ENCODE measurements at places on chromosomes 11 and 22. TPM values are rescaled to one million over a fixed set of nuclear protein-coding genes. Genes with fewer than 3 reads are reported as not detected.
A peak's percentile ranks its signal among the peaks of the same experiment; 100 is the strongest.

DNA sequence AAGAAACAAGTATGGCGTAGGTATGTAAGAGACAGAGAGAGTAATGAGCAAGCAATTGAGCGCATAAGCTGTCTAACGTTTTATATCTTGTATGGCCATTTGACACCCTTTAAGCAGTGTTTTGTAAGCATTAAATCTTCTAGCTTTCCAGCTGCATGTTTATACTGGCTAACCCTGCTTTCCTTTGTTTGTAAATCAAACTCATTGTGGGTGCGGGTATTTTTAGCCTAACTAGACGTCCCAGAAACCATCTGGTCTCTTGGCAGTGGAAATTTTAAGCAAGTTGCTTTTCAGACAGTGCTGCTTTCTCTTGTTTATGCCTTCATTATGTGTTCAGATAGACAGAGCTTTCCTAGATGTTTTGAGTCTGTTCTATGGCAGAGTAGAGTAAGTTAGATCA is 73.5 kb downstream of the RNF169 start:
- no peak for DNase-seq

- peak; percentile 8 for DNase-seq
These were observed 152.9 kb upstream of the GRIA4 start for GRCh38 chr11:105456950-105457349.

DNA sequence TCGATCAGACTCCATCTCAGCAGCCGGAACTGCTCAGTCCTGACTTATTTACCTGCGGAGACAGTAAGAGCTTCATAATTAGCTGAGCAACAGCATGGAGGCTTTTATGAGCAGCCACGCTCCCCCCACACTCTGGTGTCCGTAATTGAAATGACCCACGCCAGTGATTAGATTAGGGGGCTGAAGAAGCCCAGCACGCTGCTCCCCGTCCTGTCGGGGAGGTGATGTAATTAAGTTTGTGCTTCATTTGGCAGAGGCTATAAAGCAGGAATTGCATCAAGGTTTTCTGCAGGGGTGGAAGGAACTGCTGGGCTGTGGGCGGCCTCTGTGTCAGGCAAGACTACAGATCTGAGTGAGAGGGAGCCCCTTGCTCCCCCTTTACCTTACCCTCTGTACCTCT is 22.8 kb upstream of the HTR3A start:
- no peak for DNase-seq

- no peak for DNase-seq
These were observed 568.8 kb downstream of the INSC start for GRCh38 chr11:15683528-15683927.

GRCh38 chr11:70933981-70934583 is 318.3 kb downstream of the SHANK2 start:
- no peak for DNase-seq

DNA sequence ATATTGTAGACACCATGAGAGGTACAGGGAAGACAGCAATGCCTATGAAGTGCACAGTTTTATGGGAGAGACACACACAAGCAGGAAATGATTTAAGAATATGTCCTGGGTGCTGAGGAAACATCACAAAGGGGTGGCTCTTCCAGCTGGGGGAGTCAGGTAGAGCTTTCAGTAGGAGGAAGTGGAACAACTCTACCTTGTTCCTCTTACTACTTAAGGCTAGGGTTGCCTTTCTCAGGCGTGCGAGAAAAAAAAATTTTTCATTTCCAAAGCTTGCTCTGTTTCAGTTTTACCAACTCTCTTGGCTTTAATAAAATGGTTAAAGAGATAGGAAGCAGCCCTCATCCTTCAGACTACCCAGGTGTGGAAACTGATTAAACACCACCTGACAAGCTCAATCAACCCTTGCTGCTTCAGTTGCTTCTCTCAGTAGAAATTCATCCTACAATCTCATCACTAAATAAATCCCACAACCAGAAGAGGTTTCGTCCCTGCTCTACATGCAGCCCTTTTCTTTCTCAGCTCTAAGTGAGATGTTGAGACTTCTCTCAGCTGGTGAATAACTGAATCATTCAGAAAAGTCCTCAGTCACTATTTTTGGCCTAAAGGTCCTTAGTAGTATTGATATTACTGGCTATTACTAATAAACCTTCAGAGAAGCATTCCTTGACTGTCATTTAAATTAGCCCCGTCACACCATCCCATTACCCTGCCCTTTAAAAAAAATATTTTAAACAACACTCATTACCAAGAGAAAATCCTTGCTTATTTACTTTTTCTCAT is 5.9 kb downstream of the ABTB2 start:
- DNase-seq, result no peak

GRCh38 chr22:47724751-47725150 is 962.3 kb downstream of the TBC1D22A start:
- no peak for DNase-seq

- peak; percentile 7 for DNase-seq
These were observed 860 bp downstream of the PRMT3 start for GRCh38 chr11:20388096-20389055.

DNA sequence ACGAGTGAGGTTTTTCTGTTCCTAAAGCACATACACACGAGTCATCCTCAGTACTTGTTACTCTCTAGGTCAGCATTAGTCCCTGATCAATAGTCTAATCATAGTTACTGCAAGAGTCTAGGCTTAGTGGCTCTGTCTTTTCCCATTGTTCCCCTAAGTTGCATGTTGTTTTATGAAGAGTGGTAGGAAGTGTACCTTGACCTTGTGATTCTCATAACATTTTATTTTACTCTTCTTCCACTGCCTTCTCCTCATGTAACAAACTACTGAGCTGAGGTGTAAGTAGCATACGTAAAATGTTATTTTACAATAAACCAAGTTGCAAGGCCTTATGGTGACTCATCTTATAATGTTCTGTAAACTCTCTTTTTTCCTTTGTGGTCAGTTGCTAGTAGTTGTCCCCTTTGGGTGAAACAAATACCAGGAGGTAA is 15.0 kb downstream of the METTL15 start:
- peak; percentile 33 for DNase-seq

DNA sequence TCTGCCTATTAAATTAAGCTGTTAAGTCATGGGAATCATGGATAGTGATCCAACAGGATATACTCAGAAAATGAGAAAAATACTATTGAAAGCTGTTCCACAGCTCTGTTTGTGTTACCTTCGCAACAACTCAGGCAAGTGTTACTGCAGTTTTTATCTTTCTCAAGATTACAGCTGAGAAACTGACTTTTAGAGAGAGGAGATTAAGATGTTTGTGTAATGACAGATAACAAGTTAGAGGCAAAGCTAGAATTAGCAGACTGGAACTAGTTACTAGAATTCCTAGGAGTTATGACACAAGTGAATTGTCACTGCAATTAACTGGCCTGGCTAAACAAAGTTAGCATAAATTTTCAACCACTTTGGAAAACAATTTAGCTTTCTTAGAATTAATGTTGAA is 1.6 kb downstream of the SLN start:
- DNase-seq, result no peak

- DNase-seq, result peak; percentile 68
These were observed 50.3 kb upstream of the CD44 start for GRCh38 chr11:35088676-35089075.

GRCh38 chr11:117830072-117830471 is 5.5 kb upstream of the FXYD2 start:
- no peak for DNase-seq

DNA sequence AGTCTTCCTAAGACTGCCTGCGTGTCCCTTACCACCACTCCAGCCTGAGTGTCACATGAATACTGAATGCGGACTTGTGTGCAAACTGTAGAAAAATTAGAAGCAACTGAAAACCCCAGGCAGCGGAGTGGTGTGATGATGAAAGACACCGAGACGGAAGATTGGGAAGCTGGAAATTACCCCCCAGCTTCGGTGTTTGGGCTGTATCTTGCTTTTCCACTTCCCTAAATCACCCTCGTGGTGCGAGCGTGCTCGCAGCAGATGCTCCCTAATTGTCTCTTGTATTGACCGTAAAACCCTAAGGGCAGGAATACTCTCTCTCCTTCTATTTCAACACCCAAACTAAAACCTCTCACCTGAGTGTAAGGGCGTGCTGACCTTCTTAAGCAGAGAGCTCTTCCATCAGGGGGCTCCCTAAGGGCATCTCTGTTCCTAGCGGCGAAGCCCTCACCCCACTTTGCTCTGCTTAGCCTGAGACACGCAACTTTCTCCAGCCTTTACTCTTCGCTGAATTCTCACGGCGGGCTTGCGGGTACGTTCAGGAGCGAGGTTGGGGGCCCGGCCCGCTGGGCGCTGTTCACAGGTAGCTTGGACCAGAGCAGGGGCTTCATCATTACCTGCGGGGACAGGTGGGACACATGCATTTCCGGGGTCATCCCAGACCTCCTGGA is 62.4 kb downstream of the CRYBB2 start:
- DNase-seq, result no peak

GRCh38 chr11:120906766-120907165 is 117.1 kb upstream of the TBCEL start:
- DNase-seq, result no peak

CD3E gene
- total RNA-seq, result 0.42 TPM

C22orf42 gene
- total RNA-seq, result not detected

MFNG gene
- not detected for total RNA-seq

SOX6 gene
- total RNA-seq, result 0.13 TPM

ACO2 gene
- total RNA-seq, result 86.8 TPM

PTPMT1 gene
- total RNA-seq, result 123 TPM

NLRP14 gene
- not detected for total RNA-seq

OR56A4 gene
- total RNA-seq, result not detected
